ENCODE measurements at places on chromosomes 2 and 18.
A peak's percentile ranks its signal among the peaks of the same experiment; 100 is the strongest.

DNA sequence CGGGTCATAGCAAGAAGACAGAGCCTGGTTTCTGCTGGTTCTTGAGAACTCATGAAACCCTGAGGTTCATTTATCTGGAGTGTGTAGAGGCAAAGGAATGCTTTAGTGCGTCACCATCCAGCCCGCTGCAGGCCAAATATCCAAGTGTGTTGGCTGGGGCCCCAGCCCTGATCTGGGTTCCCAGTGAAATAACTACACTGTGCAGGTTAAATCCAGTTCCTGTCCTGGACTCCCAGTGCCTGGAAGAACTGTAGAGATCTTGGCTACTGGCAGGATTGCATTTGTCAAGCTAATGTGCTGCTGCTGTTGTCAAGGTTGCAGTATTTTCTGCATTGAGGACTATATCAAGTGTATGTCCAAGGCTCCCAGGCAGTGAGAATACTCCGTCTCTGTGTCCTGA lies 89.9 kb downstream of the MAPK4 start:
- no peak for DNase-seq

- no peak for DNase-seq
These were observed 54.9 kb upstream of the BZW1 start for GRCh38 chr2:200756618-200757321.

GRCh38 chr2:206075113-206075512 lies 10.9 kb downstream of the INO80D start:
- no peak for DNase-seq

- no peak for DNase-seq
These were observed 1855.7 kb upstream of the CELF4 start for GRCh38 chr18:39421276-39421675.

- DNase-seq, result peak; percentile 81
These were observed 47.0 kb upstream of the TTC39C start for GRCh38 chr18:23967321-23968089.

- no peak for DNase-seq
These were observed 33.9 kb upstream of the DOCK10 start for GRCh38 chr2:225076125-225076524.

Data from osteocyte (in vitro differentiated cells).